CD14-positive monocyte (primary cell): ENCODE measurements at places on chromosomes 12 and 14.

DNA sequence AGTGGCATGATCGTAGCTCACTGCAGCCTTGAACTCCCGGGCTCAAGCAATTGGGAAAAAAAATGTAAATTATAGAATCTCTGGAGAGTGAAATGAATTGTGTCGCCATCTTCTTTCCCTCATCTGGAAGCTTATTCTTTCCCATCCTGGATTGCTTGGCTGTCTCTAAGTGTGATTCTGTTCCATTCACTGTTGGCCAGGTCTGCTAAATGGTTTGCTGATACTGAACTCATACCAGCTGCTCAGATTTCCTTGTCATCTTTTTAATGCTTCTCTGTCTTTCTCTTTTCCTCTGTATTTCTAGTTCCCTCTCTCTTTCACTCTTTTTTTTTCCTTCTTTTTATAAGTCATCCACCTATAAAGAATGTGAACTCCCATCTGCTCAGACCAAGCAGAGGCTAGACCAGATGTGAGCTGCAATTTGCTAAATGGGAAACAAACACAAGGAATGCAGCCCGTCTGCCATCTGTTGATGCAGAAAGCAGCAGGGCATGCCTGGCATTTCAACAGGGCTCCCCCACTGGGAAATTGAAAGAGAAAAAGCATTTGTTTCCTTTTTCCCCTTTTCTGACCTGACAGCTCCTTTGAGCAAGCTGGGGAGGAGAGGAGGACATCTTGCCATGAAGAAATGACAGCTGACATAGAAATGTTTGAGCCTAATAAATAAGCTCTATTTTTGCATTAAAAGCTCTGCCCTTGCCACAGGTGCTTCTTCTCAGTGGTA is 1823.6 kb upstream of the FLRT2 start:
- no peak for DNase-seq
- H3K27ac ChIP-seq: no peak overlapping the region
- H3K4me3 ChIP-seq: no peak overlapping the region
- H3K36me3 ChIP-seq: no peaks in the 10 kb centered on the region
- no peaks in the 10 kb centered on the region for H3K27me3 ChIP-seq
- H3K4me1 ChIP-seq: no peaks in the 10 kb centered on the region

DNA sequence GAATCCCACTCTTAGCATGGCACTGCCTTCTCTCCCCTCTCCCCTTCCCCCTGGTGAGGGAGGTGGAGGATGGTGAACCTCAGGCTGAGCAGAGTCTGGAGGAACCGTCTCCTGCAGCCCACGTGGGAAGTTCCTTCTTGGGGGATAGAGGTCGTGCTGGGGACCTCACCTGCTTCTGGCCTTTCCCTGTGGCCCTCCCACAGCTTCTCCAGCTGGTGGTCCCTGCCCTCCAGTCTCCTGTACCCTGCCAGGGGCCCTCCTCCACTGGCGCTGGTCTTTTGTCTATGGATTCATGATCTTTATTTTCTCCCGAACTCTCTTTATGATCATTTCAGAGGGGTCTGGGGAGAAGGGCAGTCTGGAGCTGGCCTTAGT is 9.0 kb upstream of the MTA1 start:
- peaks cover 4% of the 10 kb centered on the region for H3K27me3 ChIP-seq
- no peak overlapping the region for H3K4me3 ChIP-seq
- H3K4me1 ChIP-seq: peaks cover 50% of the 10 kb centered on the region
- no peak for DNase-seq
- H3K27ac ChIP-seq: no peak overlapping the region

DNA sequence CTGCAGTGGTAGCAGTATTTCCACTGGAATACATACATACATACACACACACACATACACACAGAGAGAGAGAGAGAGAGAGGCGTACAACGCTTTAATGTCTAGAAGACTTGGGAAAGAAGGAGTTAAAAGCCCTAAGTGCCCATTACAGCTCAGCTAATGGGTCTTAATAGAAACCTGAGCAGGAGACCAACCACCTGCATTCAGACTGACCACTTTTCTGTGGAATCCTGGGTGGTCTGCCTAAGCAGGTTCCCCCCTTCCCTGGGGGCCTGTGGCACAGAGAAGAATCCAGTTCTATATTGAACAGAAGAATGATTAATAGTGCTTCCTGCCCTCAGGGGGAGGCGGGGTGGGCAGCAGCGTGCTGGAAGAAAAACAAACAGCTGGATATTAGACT is 312.4 kb upstream of the PRKD1 start:
- no peak overlapping the region for H3K4me3 ChIP-seq
- H3K27me3 ChIP-seq: no peaks in the 10 kb centered on the region
- H3K27ac ChIP-seq: no peak overlapping the region
- H3K4me1 ChIP-seq: no peaks in the 10 kb centered on the region

GRCh38 chr14:64828071-64828470 is 51.6 kb downstream of the SPTB start:
- no peak overlapping the region for H3K27ac ChIP-seq
- H3K4me3 ChIP-seq: no peak overlapping the region
- DNase-seq: no peak
- no peaks in the 10 kb centered on the region for H3K27me3 ChIP-seq

DNA sequence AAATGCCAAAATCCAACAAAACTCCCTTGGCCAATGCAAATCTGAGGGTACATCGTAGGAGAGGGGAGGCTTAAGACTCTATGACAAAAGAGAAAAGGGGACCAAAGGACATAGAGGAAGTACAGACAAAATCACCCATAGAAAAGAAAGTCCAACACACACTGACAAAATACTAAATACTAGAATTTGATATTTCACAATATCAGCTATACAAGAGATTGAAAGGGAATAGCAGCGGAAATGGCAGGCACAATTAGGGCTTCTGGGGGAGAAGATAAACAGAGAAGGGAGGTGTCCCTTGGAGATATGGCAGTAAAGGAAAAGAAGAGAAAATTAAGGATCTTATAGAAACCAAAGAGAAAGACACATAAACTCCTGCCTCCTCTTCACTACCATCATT is 29.0 kb downstream of the ATP2B1 start:
- no peaks in the 10 kb centered on the region for H3K36me3 ChIP-seq
- no peak overlapping the region for H3K4me3 ChIP-seq
- no peak overlapping the region for H3K27ac ChIP-seq
- no peaks in the 10 kb centered on the region for H3K4me1 ChIP-seq
- no peaks in the 10 kb centered on the region for H3K27me3 ChIP-seq
- DNase-seq: no peak

DNA sequence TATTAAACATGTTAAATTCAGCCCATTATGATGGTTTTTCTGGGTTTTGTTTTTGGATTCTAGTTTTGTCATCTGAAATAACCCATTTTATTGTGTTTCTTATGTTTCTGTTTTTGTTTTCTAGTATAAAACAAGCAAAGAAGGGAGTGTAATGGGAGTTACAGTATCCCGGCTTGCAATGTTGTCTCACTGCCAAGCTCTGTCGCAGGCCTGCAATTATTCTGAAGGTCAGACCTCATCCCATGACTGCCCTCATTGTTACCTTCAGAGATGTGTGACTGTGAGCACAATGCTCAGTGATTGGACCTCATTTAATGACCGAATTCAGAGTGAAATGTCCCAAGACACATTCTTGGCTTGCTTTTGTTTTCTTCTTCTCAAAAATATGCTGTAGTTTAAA is 73.0 kb upstream of the ATF1 start:
- no peak overlapping the region for H3K4me3 ChIP-seq
- H3K4me1 ChIP-seq: no peaks in the 10 kb centered on the region
- DNase-seq: no peak
- no peak overlapping the region for H3K27ac ChIP-seq
- H3K27me3 ChIP-seq: no peaks in the 10 kb centered on the region

DNA sequence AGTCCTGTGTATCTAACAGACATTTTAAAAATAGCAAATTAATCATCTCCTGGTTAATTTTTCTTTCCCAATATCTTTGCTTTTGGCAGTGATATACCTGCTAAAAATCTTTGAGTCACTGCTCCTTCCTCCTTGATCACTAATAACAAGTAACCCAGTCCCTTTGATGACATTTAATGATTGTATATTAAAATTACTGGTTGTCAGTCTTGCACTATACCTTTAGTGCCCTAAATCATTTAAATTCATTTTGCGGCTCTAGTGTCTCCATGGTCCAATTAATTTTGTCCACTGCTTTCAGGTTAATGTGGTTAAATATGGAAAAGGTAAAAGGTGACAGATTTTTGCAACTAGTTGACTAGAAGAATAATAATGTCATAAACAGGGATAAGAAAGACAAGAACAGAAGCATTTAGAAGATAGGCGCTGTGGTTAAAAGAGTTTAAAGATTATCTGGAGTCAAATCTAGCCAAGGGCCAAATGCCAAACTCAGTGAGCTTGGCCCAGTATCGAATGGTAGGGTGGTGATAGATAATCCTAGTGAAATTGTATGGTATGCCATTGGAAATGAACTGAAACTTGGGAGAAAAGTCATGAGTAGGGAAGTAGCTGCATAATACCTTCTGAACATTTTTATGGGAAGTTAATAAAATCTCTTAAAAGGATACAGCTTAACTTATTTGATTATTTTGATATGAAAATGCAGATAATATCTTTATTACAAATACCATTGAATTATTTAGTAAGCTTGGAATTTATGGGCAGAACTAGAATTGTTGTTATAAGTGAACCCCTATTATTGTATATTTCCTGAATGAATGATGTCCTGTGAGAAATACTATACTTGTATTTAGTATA is 115.0 kb downstream of the PCNX1 start:
- no peaks in the 10 kb centered on the region for H3K4me1 ChIP-seq
- H3K4me3 ChIP-seq: no peak overlapping the region
- DNase-seq: no peak
- peaks cover 70% of the 10 kb centered on the region for H3K36me3 ChIP-seq
- H3K27me3 ChIP-seq: no peaks in the 10 kb centered on the region

- H3K27me3 ChIP-seq: no peaks in the 10 kb centered on the region
- H3K36me3 ChIP-seq: no peaks in the 10 kb centered on the region
- no peak overlapping the region for H3K4me3 ChIP-seq
- H3K27ac ChIP-seq: no peak overlapping the region
Observed at GRCh38 chr12:58268069-58268468, 326.7 kb downstream of the ATP23 start.

DNA sequence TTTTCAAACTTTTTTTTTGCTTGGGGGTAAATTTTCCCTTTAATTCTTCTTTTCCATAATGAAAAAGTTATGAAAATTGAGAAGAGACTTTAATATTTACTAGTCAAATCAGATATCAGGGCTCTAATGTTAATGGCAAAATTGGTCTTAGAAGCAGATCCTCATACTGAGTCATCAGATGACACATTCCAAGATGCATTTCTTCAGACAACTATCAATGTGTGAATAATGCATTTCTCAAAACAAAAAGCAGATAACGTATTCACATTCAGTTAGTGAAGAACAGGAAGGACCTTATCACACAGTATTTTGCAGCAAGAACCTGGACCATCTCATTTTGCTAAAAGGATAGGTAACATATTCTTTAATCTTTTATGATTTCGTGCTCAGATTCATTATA is 130.7 kb downstream of the GPHN start:
- no peak overlapping the region for H3K27ac ChIP-seq
- H3K4me3 ChIP-seq: no peak overlapping the region
- H3K27me3 ChIP-seq: no peaks in the 10 kb centered on the region

GRCh38 chr14:96960598-96961116 is 163.5 kb downstream of the VRK1 start:
- H3K4me3 ChIP-seq: no peak overlapping the region
- no peak overlapping the region for H3K27ac ChIP-seq
- DNase-seq: no peak
- H3K36me3 ChIP-seq: no peaks in the 10 kb centered on the region
- H3K27me3 ChIP-seq: no peaks in the 10 kb centered on the region
- H3K4me1 ChIP-seq: peaks cover 35% of the 10 kb centered on the region
